Osteocyte (in vitro differentiated cells): ENCODE measurements at places on chromosomes 13 and 19.

GRCh38 chr13:99572921-99573320 is 71.6 kb downstream of the TM9SF2 start:
- no peak for DNase-seq

DNA sequence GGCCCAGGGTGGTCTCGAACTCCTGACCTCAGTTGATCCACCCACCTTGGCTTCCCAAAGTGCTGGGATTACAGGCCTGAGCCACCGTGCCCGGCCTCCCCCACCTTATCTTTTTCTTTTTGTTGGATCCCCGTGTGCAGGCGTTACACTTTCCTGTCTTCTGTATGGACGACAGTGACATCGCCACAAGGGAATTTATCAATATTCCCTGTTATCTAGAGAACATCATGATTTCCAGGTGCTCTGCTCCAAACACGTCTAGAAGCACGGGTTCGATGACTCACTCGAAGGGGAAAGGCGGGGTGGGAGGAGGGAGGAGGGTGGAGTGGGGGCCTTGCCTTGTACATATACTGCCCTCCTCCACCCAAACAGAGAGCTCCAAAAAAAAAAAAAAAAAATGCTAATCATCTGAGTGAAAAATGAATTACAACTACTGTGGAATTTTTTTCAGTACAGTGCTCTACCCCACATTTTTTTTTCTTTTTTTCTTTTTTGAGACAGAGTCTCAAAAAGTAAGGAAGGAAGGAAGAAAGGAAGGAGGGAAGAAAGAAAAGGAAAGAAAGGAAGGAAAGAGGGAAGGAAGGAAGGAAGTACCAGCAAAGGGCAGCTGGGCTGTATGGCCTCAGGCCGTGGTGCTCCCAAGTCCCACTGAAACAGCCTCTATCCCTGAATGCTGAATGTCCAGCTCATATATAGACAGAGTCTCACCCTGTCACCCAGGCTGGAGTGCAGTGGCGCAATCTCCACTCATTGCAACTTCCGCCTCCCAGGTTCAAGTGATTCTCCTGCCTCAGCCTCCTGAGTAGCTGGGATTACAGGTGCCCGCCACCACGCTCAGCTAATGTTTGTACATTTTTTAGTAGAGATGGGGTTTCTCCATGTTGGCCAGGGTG is 36.8 kb downstream of the INSR start:
- DNase-seq: no peak

DNA sequence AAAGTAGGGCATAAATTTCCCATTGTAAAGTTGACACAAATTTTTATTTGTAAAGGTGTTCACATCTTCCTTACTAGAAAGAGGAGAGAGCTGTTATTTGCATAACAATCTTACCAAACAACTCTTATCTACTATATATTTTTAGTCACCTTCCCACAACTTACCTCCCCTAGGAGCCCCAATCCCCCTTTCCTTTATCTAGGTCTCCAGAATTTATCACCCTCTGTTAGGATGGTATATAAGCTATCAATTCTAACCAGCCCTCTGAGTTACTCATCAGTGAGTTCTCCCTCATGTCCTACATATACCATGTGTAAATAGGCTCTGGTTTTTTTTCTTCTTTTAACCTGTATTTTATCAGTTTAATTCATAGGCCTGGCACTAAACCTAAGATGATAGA is 62.2 kb downstream of the DCT start:
- DNase-seq: no peak

GRCh38 chr13:22161871-22162270 is 491.0 kb downstream of the FGF9 start:
- no peak for DNase-seq

DNA sequence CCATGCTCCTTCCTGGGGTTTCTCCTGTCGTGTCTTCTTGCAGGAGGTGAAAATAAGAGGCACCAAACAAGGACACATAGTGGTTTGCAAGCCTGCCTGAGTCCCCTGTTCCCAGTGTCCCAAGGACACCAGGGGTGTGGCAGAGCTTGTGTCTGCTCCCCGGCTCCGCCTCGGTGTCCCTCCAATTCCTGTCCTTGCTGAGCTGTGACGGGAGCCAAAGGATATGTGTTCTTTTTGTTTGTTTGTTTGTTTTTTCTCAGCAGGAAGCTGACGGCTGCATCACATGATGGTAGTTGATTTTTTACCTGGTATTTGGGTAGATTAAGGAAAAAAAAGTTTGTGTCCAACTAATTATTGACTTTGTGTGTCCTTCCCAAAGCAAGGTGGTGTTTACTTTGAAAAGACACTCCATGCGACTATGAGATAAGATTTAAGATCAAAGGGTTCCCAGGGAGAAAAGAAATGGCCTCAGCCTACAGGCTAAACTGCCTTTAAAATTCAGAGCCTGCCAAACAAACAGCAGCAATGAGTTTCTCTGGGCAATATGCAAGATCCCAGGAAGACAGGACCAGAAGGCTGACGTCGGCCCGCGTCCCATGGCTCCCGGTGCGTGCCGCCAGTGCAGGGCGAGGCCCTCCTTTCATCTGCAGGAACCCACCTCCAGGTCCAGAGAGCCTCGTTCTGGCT is 50.8 kb upstream of the XPO4 start:
- DNase-seq: no peak

GRCh38 chr19:21838646-21839045 is 2.7 kb upstream of the ZNF43 start:
- no peak for DNase-seq

- no peak for DNase-seq
These were observed 636.7 kb upstream of the GPC6 start for GRCh38 chr13:92589955-92590354.

DNA sequence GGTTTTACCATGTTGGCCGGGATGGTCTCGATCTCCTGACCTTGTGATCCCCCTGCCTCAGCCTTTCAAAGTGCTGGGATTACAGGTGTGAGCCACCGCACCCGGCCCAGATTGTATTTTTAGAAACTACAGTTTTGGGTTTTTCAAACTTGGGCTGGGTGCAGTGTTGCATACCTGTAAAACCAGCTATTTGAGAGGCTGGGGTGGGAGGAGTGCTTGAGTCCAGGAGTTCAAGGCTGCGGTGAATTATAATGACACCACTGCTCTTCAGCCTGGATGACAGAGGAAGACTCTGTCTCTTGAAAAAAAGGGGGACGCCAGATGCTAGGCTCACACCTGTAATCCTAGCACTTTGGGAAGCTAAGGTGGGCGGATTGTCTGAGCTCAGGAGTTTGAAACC is 4.2 kb downstream of the CHAF1A start:
- DNase-seq: no peak

GRCh38 chr13:97266332-97266731 is 44.2 kb downstream of the MBNL2 start:
- no peak for DNase-seq

- DNase-seq: no peak
These were observed 132.8 kb downstream of the PTPRS start for GRCh38 chr19:5207806-5208205.

- no peak for DNase-seq
These were observed 1459.2 kb upstream of the SLC10A2 start for GRCh38 chr13:104525467-104525866.

GRCh38 chr19:9061879-9062278 is 25.0 kb upstream of the OR1M1 start:
- no peak for DNase-seq

- DNase-seq: no peak
These were observed 1303.0 kb downstream of the EFNB2 start for GRCh38 chr13:105232439-105232838.

DNA sequence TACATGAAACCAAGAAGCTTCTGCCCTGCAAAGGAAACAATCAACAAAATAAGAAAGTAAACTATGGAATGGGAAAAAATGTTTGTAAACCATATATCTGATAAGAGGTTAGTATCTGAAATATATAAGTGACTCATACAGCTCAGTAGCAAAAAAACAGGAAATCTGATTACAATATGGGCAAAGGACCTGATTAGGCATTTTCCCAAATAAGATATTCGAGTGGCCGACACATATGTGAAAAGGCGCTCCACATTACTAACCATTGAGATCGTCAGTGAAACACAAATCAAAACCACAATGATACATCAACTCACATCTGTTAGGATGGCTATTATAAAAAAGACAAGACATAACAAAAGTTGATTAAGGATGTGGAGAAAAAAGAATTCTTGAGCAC is 2818.6 kb upstream of the PCDH20 start:
- DNase-seq: no peak

GRCh38 chr13:80361883-80362327 is 21.0 kb upstream of the SPRY2 start:
- DNase-seq: no peak

DNA sequence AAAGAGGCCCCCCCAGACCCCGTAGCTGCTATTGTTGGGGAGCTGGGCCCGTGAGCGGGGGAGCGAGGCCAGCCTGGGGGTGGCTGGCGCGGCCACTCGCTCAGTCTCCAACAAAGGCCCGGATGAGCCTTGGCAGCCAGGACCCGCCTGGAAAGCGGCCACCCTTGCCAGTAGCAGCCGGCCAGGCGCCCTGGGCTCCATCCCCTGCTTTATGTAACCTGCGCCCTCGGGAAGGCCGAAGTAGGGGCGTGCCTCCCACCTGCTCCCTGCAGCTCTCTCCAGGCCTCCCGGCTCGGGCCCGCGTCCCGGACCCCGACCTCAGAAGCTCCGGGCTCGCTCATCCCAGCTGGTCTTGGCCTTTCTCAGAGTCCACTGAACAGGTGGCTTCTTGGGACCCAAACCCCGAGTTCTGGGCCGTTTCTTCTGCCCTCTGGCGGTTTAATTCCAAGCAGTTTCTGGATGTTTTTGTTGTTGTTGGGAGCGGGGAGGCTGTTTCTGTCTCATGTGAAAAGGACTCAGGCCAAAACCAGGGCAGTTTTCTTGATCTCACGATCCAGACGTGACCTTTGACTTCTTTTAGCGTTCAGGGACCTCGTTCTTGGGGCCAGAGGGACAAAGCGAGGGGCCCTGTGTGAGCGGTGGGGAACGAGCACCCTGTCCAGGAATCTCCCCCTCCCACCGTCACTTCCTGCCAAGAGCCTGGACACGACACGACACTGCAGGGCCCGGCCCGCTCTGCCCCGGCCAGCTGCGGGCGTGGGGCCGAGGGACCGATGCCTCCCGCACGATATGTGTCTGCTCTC is 1.2 kb downstream of the CDC34 start:
- no peak for DNase-seq

DNA sequence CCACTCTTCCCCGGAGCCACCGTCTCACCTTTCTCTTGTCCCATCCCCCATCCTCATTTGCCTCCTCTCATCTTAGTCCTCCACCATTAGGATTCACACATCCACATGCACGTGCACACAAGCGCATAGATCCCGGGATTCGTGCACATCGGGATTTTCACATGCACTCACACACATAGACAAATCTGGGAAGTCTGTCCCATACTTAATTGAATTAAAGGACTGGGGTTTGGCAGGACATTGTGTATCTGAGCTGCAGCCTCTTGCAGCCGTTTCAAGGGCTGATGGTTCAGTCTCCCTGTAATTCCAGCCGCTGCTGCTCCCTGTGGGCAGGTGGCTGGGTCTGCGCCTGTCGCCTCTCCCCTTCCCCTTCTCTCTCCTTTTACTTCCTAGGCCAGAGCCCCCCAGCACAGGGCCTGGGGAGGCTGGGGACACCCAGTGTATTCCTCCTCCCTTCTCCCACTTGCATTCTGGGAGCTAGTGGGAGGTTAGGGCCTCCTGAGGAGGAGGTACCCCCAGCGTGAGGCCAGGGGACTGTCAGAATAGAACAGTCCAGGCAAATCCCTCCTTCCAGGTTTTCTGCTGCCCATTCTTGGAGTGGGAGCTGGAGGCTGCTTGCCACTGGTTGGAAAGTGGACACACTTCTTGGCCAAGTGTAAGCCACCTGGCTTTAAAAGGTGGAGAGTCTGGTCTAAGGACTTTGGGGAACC is 43.6 kb downstream of the LYL1 start:
- no peak for DNase-seq

GRCh38 chr19:33703438-33703750 is 81.6 kb downstream of the CHST8 start:
- no peak for DNase-seq

DNA sequence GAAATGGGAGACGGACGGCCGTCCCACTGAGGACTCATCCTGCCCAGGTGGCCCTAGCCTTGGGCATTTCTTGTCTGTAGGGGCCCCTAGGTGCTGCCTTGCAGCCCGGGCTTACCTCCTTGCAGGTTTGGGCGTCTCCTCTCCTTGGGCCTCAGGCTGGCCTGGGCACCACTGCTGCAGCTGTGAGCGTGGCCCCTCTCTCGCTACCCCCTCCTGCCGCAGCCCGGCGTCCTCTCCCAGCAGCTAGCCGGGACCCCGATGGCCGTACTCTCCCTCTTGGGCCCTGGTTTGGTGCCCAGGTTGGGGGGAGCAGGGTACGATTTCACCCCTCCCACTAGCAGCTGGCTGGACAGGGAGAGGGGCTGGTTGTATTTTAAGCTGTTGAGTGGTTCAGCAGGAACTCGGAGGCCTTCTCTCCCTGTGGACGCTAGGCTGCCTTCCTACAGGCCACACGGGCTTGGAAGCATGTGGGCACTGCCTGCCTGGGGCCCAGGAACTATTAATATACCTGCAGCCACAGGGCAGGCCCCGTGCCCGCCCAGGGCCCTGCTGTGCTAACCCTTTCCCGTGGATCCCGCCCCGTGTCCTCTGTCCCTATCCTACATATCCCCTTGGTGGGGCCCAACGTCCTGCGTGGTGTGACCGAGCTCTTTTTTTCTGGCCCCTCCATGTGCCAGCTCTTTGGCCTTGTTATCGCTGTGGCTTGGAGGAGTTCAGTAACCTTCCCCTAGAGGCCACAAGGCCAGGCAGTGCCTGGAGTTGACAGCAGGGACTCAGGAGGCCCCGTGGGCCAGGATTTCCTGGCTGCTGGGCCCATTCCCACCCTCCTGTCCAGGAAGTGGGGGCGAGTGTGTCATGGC is 11.7 kb downstream of the NDUFB7 start:
- no peak for DNase-seq

DNA sequence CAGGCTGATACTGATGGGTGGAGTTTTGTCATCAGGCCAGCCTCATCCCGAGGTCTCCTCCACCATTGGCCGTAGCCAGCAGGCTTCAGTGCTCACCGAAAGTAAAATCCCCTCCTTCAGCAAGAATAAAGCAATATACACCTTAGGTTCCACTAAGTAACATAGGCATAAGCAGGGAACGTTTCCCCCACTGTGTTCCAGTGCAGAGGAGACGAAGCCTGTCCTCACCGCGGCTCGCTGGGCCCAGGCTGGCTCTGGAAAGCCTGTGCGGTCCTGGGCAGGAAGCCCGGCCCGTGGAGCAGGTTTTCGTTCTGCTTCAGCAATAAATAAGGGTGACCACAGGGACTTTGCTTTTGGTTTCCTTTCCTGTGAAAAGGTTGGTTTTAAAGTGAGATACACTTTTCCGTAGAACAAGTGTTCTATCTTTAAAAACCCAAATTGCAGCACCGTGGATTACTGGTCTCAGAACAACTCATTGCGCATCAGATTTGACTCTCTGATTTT is 16.3 kb upstream of the TEX29 start:
- no peak for DNase-seq

GRCh38 chr19:15498910-15499309 is 9.4 kb upstream of the CYP4F22 start:
- DNase-seq: no peak

GRCh38 chr19:32677657-32678056 is 2.0 kb downstream of the RGS9BP start:
- DNase-seq: no peak

DNA sequence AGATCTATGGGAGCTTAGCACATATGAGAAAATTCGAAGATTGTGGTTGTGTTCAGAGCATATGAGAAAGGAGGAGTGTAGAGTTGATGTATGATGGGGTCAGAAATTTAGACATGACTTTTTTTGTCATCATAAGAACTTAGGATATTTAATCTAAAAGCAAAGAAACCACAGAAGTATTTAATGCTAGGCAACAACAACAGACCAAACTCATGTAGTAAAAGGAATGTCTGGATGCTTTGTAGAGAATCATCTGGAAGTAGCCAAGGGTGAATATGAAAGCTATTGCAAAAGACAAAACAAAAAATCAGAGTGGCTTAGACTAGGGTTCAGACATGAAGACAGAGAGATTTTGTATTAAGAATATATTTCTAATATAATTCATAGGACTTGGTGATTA is 190.3 kb downstream of the SLITRK1 start:
- DNase-seq: no peak
